Left lobe of liver (tissue), 2 donors: ENCODE measurements at places on chromosomes 6 and 20.

GRCh38 chr6:168441434-168442391, 729 bp downstream of the SMOC2 start:
- DNase-seq, result no peak

DNA sequence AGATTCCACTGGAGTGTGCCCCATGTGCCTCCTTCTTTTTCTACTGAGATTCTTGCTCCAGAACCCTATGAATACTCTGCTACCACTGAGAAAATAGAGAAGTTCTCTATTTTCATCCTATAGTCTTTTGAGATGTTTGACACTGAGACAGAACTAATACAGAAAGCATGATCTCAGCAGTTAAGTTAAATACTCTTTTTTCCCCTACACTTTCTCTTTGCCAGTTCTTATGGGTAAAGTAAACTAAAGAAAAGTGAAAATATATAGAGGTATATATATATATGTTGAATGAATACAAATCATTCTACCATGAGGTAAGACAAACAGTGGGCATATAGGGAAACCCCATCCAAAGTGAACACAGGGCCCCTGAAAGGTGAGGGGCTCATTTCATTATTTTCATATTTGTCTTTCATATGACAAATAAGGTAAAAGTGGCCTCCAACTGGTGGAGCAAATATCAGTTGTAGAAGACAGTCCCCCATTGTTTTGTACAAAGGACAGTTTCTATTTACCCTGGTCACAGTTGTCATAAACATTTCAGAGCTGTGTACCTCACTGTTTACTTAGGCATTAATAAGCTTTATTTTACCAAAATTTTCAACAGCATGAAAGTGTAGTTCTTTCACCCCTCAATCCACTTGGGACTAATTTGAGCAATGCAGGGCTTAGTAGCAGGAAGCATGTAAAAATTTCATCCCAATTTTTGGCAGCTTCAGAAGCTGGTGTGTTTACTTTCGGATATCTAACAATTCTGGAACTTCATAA, 188.3 kb upstream of the MARCKS start:
- no peak for DNase-seq

- peak; percentile 74 for DNase-seq
Measured at GRCh38 chr6:170129691-170130171, 161.1 kb downstream of the DLL1 start.

DNA sequence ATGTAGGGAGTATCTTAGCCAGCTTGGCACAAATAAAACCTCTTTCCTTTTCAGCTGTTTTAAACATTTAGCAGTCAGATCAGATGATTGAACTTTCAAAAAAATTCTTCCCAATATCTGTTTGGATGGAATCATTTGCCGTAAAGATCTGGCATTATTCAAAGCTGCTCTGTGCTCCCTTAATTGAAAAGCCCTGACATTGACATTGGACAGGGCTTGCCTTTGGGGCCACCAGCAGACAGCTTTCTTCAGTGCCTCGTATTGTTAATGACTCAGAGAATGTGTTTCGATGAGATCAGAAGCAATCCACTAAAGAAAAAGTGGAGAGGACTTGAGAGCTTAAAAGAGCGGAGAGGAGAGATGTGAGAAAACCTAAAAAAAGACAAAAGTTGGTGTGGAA, 343.5 kb downstream of the NRN1 start:
- no peak for DNase-seq

DNA sequence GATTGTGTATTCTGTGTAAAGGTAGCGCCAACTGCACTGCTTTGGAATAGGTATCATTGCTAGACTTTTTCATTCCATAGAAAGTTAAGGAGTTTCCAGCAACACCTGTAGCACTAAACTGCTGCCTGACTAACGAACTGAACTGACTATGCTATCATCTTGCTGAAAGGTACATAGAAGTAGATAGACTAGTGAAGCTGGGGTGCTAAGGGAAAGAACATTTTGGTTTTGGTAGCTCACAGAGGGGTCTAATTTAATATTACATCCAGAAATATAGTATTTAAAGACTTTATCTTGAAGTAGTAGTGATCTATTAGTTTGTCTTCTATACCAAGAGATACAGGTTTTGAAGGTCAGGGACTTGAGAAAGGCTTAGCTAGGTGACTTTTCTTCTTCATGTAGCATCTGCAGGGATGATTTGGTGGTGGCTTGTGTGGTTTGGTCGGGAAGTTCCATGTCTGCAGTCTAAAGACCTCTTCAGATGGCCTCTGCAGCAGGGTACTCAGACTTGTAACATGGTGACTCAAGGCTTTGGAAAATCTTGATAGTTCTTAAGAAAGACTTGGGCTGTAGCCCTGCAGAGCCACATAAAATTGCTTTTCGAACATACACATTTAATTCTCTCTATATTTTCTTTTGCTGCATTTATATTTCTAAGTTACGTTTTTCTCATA, 10.2 kb downstream of the SENP6 start:
- no peak for DNase-seq

- DNase-seq, result no peak
Measured at GRCh38 chr6:112008482-112008881, 45.4 kb upstream of the CCN6 start.

- DNase-seq, result no peak
Measured at GRCh38 chr20:32479012-32479411, 106.1 kb downstream of the NOL4L start.

DNA sequence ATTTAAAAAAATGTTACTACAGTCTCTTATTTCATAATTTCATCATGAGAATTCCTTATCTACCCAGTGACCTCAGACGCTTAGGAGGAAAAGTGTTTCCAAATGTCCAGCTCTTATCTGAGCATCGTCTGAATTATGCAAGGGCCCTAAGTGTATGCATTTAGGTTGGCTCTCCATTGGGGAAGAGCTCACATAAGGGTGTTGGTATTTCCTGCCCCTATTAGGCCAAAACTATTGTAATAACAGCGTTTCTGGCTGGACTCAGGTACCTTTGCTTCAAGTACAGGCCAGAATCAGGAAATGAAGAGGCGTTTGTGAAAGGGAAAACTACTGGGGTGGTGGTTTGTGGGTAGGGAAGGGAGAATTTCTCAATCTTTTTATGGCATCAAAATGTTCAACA, 40.4 kb upstream of the SGK1 start:
- no peak for DNase-seq

GRCh38 chr6:97405818-97406409, 122.9 kb upstream of the MMS22L start:
- DNase-seq, result no peak

GRCh38 chr6:132132924-132133639, 181.9 kb upstream of the CCN2 start:
- DNase-seq, result no peak

- no peak for DNase-seq
Measured at GRCh38 chr20:57270204-57270984, 4.0 kb upstream of the BMP7 start.

GRCh38 chr6:46347669-46348068, 143.6 kb downstream of the RCAN2 start:
- no peak for DNase-seq

DNA sequence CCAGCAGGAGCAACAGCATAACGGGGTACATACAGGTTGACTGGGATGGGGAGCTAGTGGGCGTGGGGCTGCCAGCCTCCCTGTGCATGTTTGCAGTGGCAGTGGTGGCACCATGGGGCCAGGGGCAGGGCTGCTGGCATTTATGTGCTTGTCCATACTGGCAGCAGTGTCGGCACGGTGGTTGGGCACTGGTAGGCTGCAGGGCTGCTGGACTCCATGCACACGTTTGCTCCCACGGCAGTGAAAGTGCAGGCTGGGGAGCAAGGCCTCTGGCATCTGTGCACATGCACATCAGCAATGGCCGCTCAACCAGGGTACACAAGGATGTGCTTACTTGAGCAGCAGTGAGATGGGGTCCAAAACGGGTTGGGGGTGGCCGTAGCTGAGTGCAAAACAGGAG, 159.5 kb upstream of the KHDRBS2 start:
- DNase-seq, result no peak

GRCh38 chr6:4133941-4134838, 1.2 kb downstream of the ECI2 start:
- no peak for DNase-seq

GRCh38 chr6:140269591-140270165, 895.2 kb upstream of the CITED2 start:
- DNase-seq, result no peak

DNA sequence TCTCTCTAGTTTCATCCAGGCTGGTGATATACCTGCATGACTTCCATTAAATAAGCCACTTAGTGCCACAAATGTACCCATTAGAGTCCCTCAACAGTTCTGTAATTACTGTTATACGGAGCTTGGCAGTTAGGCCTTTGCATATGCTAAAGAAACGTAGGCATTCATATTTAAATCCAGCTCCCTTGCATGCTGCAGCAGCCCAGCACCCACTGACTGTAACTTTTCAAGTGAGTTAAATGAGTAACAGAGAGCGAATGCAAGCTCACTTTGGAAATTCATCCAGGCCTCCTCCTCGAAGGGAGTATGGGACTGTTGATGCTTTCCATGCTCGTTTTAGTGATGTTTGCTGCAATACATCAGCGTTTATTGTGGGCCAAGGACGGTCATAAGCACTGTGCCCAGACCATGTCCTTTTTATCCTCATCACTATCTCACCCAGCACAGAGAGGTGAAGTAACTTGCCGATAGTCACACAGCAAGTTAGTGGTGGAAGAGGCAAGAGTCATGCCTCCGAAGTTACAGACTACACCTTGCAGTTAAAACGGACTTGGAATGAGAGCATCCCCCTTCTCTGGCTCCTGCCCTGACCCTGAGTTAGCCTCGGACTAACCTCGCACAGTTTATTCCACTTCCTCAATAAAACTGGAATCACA, 179.4 kb upstream of the PDE10A start:
- no peak for DNase-seq

- DNase-seq, result no peak
Measured at GRCh38 chr6:47134476-47135189, 92.5 kb upstream of the ADGRF1 start.

GRCh38 chr6:93801101-93801847, 381.9 kb upstream of the EPHA7 start:
- DNase-seq, result no peak

DNA sequence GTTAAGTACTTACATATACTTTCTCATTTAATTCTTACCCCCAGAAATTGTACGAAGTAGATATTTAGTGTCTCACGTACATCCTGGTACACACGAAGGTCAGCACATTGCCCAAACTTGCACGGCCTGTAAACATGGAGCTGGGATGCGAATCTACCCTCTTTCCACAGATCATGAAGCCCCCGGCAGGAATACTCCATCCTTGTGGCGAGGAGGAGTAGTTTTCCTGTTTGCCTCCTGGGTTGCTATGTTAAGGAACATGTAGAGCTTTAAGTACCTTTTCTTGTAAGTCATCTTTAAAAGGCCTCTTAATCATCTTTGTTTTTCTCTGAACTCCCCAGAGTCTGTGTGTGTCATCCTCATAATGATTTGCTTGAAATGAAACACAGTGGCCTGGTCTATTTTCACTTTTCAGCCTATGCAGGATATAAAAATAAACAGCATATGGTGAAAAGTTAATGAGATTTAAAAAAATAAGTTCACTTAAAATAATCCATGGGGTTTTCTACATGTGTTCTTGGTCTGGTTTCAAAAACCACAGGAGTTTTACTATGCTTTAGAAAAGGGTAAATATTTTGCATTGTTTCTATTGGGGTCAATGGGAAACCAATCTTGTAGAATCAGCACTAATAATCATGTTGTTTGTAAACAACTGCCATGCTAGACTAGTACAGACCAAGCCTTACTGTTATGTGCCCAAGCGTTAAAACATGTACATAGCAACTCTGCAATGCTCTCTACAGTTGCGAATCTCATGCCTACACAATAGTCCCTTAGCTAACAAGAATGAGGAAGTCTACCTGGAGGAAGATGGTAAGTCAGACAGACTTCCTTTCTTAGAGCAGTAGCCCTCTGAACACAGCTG, 9.3 kb upstream of the ARID1B start:
- DNase-seq, result no peak

GRCh38 chr20:13037727-13038126, 29.0 kb downstream of the SPTLC3 start:
- no peak for DNase-seq

- no peak for DNase-seq
Measured at GRCh38 chr6:144017166-144018094, 9.4 kb upstream of the PLAGL1 start.

DNA sequence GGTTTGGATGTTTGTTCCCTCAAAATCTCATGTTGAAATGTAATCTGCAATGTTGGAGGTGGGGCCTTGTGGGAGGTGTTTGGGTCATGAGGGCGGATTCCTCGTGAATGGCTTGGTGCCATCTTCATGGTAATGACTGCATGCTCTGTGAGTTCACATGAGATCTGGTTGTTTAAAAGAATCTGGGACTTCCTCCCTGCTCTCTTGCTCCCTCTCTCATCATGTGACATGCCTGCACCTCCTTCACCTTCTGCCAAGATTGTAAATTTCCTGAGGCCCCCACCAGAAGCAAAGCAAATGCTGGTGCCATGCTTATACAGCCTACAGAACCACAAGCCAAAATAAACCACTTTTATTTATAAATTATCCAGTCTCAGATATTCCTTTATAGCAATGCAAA, 250.3 kb upstream of the PLN start:
- no peak for DNase-seq

- no peak for DNase-seq
Measured at GRCh38 chr6:30613251-30614043, 3.6 kb downstream of the PPP1R10 start.

GRCh38 chr6:33769248-33769821, 19.6 kb downstream of the LEMD2 start:
- DNase-seq, result no peak
